ENCODE measurements at places on chromosomes 3 and 15.
A peak's percentile ranks its signal among the peaks of the same experiment; 100 is the strongest.

DNA sequence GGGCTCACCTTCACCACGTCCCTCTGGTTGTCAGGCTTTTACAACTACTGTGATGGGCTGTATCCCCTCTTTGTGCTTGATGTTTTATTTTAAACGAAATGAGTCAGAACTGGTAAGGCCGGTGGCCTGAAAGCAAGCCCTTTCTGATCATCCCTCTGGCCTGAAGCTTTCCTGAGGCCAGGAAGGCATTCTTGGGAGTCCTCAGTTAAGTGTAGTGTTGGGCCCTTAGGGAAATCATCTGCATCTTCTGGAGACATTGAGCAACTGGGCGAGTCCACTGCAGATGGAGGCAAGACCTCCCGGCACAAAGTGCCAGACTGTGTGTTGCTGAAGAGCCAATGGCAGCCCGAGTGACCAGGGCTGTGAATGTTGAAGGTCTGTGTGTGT, 33.0 kb upstream of the AMOTL2 start:
- DNase-seq, result no peak

- DNase-seq, result no peak
Observed at GRCh38 chr3:128727996-128728395, 2.0 kb downstream of the RAB7A start.

DNA sequence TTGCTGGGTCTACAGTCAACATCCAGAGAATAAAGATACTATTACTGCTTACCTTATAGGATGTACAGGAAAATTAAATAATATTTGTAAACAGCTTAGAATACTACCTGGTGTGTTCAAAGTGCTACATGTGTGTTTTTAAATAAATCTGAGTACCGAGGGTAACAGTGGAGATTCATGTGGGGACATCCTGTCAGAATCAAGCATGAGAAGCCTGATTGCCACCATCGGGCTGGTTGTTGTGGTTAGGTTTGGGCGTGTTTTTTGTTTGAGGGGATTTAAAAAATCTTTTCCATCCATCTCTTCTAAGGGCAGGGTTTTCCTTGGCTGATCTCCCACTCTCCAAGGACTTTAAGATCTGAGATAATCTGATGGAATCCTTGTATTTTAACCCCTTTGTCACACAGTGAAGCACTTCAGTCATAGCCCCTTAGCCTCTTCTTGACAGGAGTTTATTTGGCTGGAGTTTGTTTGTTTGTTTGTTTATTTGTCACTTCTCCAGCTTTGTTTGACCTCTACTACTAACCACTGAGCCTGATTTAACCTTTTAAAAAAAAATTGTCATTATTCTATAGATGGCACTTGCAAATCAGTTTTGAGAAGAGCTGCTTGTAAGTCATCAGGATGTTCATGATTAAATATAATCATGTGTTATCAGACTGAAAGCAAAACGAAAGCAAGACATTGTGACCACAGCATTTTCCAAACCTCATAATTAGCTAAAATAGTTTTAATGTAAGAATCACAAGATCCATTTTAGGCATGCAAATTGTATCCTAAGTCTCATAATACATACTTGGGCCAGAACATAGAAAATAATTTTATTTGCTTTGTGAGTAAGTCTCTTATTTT, 72.8 kb upstream of the RARB start:
- DNase-seq, result no peak

DNA sequence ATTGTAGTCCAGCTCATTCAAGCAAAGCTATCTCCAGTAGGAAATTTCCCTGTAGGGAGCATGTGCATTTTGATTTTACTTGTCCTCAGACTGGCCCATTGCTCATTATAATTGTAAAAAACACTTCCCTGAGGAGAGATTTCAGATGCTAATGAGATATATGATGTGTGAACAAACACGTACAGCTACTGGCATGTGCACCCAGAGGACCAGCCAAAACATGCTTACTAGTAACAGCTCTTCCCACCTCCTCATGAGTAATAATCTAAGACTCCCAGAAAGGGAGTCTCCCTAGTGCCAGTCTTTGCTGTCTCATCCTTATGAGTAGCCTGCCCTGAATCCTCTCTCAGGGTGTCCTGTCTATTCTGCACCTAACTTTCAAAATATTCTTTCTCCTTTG, 43.4 kb downstream of the FBXO22 start:
- DNase-seq, result no peak

DNA sequence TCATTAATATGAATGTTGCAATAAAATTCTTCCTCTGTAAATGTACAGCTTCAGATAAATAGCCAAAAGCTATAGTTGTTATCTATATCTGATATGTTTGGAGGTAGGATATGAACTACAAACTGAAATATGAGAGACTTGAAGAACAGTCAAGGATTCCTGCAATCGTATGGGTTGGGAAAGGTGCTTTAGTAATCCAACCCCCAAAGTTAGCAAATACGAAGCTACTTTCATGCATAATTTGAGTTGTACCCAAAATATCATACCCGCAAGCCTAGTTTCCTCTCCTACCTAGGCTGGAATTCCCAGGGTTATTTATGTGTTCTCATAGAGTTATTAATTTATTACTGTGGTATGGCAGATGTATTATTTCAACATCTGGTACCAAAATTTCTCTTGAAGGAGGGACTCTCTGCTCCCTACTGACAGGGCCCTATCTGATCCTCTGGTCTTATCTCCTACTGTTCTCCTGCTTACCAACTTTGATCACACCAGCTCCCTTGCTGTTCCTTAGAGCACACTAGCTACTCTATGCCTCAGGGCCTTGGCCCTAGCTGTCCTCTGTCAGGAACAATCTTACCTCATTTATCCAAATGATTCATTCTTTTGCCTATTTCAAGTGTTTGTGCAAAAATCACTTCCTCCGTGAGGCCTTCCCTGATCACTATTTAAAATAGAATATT, 140.4 kb upstream of the CCDC54 start:
- DNase-seq, result no peak

DNA sequence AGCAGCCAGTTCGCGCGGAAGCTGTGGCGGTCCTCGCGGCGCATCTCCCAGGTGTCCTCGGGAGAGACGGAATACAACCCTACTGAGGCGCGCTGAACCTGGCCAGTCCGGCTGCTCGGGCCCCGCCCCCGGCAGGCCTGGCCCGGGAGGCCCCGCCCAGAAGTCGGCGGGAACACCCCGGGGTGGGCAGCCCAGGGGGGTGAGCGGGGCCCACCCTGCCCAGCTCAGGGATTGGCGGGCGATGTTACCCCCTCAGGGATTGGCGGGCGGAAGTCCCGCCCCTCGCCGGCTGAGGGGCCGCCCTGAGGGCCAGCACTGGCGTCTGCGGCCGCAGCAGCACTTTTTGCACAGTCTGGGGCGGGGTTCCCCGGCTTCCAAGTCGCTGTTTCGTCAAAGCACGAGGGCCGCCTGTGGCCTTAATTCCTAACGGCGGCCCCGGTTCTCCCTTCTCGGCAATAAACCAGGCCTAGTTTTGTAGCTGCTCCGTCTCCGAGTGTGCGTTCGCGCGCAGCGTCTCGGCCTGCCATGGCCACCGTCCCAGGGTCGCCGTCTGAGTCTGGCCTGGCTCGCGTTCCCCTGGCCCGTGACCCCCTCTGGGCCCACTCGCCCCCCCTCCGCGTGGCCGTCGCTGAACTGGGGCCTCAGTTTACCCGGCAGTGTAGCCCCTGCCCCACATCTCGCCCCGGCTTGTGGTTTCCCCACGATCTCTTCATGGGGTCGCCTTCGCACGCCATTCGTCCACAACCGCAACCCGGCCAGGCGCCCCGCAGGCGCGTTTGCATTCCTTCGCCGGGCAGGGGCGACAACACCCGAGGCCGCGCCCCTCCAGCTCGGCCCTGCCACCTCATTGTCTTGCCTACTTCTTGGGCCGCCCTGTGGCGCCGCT, 30.0 kb downstream of the NBEAL2 start:
- peak; percentile 46 for DNase-seq

DNA sequence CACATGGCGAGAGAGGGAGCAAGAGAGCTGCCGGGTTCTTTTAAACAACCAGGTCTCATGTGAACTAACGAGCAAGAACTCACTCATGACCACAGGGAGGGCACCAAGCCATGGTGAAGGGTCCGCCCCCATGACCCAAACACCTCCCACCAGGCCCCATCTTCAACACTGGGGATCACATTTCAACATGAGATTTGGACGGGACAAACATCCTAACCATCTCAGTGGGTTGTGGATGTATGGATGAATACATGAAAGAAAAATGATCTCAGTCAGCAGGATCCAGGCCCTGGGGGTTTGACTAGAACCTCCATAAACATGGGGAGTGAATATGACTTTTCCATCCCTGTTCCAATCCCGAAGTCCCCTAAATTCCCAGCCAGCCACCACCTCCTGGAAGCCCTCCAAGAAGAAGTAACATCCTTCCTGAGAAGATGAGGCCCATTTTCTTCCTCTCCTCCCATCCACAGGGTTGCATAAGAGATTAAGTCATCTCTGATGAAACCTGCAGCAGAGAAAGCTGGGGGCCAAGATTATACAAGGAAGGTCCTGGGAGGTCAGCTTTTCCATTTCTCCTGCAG, 9.5 kb downstream of the CAV3 start:
- DNase-seq, result no peak

DNA sequence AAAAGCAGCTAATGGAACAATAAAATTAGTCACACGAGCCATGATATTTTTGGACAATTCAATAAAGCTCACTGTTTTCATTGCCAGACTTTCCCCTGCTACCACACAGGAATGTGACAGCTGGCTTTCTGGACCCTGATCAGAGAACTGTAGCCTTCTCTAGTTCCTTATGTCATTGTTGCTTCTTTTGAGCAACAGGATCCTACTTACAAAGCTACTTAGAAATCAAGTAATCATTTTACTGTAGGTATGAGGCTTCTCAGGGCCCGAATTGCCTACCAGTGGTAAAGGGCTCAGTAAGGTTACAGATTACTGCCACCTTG, 94.3 kb upstream of the AADACL2 start:
- DNase-seq, result no peak
